ENCODE measurements at places on chromosomes 13 and 19. TPM values are rescaled to one million over a fixed set of nuclear protein-coding genes. Genes with fewer than 3 reads are reported as not detected.

GRCh38 chr19:18990128-18990708 is 43.1 kb downstream of the SUGP2 start:
- no peak for DNase-seq

DNA sequence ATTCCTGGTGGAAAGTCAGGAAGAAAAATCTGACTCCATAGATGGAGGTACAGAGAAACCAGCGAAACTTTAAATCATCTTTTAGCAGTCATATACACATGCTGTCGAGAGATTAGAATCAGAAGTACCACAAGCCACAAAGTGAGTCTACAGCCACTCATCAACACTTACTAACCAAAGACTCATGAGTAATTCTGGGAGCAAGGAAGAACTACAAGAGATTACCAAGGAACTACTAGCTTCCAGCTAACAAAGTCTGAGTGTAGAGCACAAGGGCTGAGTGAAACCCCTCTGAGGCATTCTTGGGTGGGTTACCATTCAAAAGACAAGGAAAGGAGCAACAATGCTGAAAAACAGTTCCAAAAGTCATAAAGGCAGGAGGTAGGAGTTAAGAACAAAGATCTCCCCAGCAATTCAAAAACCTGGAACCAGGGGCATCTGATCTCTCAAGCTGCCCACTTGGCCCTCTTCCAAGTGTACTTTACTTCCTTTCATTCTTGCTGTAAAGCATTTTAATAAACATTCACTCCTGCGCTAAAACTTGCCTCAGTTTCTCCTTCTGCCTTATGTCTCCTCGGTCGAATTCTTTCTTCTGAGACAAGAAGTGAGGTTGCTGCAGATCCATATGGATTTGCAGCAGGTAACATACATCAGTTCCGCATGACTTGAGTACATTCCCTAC is 13.0 kb downstream of the RBM26 start:
- DNase-seq: no peak

Gene GPR183
- total RNA-seq: 0.14 TPM

- no peak for DNase-seq
These were observed 204.4 kb upstream of the SERP2 start for GRCh38 chr13:44169018-44169911.

DNA sequence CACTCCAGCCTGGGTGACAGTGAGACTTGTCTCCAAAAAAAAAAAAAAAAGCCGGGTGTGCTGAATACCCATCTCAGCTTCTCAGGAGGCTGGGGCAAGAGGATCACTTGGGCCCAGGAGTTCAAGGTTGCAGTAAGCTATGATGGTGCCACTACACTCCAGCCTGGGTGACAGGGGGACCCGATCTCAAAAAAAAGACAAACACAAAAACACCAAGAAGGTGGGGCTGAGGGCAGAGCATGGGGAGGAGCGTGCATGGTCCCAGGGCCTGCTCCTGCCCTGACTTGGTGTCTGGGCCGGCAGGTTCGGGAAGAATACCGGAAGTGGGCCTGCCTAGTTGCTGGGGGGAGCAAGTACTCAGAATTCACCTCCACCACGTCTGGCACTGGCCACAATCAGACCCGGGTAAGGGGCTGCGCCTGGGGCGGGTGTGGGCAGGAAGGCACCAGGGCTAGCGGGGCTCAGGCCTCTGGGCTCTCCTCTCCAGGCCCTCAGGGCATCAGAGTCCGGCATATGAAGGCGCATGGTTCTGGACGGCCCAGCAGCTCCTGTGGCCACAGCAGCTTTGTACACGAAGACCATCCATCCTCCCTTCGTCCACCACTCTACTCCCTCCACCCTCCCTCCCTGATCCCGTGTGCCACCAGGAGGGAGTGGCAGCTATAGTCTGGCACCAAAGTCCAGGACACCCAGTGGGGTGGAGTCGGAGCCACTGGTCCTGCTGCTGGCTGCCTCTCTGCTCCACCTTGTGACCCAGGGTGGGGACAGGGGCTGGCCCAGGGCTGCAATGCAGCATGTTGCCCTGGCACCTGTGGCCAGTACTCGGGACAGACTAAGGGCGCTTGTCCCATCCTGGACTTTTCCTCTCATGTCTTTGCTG is 11.3 kb downstream of the DDX39A start:
- no peak for DNase-seq

DNA sequence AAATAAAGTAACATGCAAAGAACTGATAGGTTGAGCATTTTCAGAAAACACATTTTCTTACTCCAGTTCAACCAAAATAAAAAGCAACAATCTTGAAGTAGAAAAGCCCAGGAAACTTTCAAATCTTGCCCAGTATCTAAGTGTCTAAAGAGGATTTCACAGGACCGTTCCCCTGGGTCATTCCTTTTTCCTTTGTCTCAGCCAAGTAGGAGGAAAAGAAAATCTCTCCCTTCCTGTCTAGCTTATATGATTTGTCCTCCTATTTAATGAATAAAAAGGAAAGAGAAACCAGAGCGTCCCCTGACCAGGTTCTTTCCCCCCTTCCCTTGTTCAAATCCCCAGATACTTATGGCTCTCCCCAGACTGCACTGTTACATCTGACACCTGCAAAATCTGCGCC is 248.0 kb downstream of the KCTD12 start:
- DNase-seq: no peak

DNA sequence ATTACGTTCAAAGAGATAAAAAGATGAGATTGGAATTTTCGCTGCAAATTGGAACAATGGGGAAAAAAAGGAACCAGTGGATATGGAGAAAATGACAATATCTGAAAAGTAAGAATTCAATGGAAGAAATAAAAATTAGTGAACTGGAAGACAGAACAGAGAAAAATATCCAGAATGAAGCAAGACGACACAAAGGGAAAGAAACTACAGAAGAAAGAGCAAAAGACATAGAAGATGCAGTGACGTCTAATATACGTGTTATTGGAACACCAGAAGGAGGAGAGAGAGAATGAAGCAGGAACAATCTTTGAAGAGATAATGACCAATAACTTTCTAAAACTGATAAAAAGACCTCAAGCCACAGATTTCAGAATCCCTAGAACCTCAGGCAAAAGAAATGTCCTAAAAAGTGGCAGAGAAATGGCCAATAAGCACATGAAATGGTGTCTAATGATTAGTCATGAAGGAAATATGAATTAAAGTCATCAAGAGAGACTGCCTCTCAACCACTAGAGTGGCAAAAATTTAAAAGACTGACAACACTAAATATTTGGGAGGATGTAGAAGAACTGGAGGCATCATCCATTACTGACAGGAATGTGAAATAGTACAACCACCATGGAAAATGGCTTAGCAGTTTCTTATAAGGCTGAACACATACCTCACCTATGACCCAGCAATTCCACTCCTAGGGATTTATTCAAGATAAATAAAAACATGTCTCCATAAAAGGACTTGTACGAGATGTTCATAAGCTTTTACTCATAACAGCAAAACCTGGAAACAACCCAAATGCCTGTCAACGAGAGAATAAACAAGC is 56.5 kb downstream of the GADD45B start:
- no peak for DNase-seq

DNA sequence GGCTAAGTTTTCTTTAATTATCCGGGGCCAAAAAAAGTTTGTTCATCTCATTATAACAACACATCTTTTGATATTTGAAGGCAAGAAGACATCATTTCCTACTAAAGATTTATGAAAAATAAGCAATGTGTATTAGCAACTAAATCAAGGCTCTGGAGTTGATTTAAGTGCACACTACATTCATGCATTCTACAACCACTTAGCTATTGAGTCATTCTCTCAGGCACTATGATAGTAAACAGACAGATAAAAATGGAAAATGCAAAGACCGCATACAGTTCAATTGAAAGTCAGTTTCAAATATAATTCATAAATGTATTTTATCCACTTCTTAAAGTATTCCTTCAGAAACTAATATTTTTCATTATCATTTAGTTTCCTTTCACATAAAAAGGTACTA is 1395.2 kb downstream of the PCDH9 start:
- no peak for DNase-seq

- DNase-seq: no peak
These were observed 2.1 kb downstream of the ACTN4 start for GRCh38 chr19:38649305-38650171.

DNA sequence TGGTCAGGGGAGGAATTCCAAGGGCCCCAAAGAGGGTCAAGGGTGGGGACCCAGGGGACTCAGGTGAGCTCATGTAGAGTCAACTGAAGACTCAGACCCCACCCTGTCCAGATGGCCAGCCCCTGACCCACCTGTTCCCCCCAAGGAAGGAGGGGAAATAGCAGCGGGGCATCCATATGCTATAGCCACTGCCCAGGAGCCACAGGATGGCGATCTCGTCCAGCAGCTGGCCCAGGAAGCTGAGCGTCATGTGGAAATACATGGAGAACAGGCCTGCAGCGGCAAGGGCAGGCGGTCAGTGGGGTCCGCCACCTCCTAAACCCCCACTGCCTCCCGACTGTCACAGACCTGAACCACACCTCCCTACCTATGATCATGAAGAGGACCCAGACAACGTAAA is 21.4 kb downstream of the ACER1 start:
- DNase-seq: no peak

Gene CCDC70
- not detected for total RNA-seq

Gene RANBP3
- 76.1 TPM for total RNA-seq

DNA sequence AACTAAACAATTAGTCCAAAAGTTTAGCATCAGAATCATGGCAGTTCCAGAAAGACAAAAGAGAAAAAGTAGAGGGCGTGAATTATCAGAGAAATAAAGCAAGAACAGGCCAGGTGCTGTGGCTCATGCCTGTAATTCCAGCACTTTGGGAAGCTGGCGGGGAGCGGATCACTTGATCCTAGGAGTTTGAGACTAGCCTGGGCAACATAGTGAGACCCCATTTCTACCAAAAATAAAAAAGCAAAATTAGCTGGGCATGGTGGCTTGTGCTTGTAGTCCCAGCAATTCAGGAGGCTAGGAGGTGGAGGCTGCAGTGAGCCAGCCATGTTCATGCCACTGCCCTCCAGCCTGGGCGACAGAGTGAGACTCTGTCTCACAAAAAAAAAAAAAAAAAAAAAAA is 18.4 kb downstream of the ARL11 start:
- DNase-seq: no peak

- DNase-seq: no peak
These were observed 453.6 kb downstream of the IRS2 start for GRCh38 chr13:109332506-109333499.

Gene HIPK4
- total RNA-seq: not detected

Gene SIGLEC12
- total RNA-seq: not detected

GRCh38 chr13:111857846-111858560 is 208.9 kb upstream of the SOX1 start:
- DNase-seq: no peak

DNA sequence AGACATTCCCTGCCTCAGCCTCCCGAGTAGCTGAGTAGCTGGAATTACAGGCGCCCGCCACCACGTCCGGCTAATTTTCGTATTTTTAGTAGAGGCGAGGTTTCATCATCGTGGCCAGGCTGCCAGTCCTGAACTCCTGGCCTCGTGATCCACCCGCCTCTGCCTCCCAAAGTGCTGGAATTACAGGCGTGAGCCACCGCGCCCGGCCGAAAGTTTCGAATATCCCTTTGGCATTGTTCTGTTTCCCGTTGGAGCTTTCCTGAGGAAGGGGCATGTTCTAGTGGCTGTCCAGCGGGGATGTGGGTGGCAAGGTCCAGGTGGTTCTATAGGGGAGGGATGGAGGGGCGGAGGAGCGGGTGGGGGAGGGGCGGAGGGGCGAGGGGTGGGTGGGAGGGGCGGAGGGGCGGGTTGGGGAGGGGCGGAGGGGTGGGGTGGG is 2.1 kb upstream of the BSG start:
- DNase-seq: no peak

GRCh38 chr13:29810145-29810742 is 40.2 kb downstream of the UBL3 start:
- DNase-seq: no peak

DNA sequence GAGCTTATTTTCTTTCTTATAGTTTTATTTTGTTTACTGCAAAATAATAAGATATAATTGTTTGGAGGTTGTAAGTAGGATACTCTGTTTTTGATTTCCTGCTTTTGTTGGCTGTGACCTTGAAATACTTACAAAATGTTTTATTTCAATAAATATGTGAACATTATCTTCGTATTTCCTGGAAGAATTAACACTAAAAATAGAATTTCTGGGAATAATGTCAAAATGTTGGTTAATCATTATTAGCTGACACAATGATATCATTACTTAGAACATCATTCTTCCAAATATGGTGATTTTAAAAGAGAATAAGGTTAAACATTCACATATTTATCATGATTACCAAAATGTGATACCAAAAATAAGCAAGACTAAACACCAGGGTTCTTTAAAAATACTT is 1148.6 kb upstream of the PRR20A start:
- no peak for DNase-seq

Gene KLK10
- 6.7 TPM for total RNA-seq

DNA sequence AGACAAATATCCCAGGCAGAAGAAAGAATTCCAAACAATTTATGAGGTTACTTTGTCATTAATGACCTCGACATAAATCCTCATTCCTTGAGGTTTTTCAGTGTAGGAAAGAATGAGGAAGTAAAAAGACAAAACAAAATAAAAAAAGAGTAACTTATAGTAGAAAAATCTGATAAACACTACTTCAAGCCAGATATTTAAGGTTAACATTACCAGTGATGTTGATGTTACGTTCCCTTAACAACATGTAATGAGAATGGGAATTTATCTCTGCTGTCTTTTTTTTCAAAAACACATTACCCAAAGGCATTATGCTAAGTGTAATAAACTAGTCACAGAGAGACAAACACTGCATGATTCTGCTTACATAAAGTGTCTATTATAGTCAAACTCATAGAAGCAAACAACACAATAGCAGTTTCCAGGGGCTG is 935.1 kb downstream of the SLITRK1 start:
- no peak for DNase-seq

GRCh38 chr19:5064896-5065295 is 96.0 kb downstream of the KDM4B start:
- DNase-seq: no peak

Gene SAE1
- 91.7 TPM for total RNA-seq

- no peak for DNase-seq
These were observed 278.3 kb downstream of the UQCRFS1 start for GRCh38 chr19:28934631-28935030.

- DNase-seq: no peak
These were observed 11.7 kb upstream of the PTPRS start for GRCh38 chr19:5352229-5352763.
